ENCODE measurements at places on chromosomes 5 and 9.

- no peak for DNase-seq
Measured at GRCh38 chr9:73116031-73116430, 35.6 kb upstream of the ANXA1 start.

- DNase-seq, result no peak
Measured at GRCh38 chr9:128394379-128395168, 23.4 kb downstream of the URM1 start.

GRCh38 chr9:110742741-110743371 is 74.3 kb downstream of the MUSK start:
- no peak for DNase-seq

GRCh38 chr5:138622051-138622450 is 46.9 kb upstream of the HSPA9 start:
- DNase-seq, result no peak

DNA sequence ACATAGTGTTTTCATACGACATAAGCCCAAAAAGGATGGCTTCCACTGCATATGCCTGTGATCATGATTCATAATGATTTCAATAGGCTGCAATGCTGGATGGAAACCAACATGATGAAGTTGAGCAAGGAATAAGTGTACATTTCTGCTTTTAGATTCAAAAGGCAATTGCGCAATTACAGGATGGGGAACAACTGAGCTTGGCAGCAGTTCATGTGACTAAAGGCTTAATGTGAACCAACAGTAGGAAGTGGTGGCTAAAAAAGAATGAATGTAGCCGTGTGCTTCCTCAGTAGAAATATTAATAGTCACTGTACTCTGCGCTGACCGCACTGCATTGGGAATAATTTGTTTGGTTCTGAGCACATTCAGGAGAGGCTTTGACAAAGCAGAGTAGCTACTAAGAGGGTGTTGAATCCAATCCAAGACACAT is 51.2 kb downstream of the SLC1A3 start:
- DNase-seq, result no peak

DNA sequence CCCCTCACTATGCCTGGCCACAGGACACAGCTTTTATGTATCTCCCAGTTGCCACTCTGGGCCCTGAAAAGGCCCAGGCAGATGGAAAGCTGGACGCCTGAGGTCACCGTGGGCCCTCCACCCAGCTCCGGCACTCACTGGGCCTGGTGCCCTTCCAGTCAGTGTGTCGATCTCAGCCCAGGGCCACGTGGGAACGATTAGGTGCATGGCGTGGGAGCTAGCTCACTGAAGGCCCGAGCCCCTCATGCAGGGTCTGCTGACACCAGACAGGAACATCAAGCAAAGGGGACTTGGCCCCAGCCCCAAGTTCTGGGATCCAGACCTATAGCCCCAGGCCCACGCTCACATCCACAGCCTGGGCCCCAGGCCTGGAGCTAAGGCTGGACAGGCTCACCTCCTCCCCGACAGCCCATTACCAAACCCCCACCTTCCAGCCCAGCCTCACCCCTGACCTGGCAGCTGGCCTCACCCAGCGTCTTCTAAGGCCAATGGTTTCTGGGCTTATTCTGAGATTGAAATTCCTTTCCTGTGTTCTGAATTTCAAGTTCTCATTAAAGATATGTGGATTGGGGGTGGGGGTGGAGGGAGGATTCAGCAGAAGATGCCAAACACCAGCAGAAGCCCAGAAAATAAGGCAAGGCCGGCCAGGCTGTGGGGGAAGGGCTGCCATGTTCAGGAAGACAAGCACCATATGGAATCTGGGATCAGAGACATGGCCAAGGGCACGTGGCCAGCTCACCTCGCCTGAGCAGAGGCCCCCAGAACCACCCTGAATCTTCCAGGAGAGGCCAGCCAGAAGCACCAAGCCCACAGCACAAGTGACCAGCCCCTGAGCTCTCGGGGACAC is 74.5 kb downstream of the ADAMTS2 start:
- DNase-seq, result no peak

DNA sequence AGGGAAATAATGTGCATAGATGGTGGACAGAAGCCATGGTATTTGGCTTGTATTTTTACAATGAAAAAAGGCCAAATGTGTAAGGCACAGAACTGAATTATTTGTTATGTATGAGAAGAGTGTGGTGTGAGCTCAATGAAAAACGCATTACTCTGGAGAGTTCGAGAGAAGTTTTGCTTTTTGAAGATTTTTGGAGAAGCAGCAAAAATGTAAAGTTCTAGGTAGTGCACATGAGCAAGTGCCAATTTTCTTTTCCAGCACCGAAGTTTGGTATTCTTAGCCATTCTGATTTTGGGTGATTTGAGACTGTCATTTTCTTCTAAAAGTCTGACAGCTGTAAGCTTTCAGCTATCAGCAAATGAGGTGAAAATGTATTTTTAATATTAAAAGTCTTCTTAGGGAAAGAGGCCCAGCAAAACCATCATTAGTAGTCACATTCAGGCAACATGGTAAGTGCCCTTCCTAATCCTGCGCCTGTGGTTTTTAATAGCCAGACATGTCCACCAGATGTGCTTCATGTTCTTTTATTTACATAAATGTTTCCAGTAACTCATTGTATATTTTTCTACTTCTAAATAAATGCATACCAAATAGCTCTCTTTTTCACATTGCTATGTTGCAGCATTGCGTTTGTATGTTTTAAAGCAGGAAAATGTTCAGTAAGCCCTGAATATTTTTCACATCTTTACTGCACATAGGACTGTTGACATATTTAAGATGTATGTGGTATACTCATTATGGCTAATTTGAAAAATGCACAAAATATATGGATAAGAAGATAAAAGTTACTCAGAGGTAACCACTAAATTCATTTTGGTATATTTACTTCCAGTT is 50.4 kb downstream of the RASGRF2 start:
- DNase-seq, result no peak
